A549 treated with DMSO at 1 μM for 4 hours (cell line): ENCODE measurements at places on chromosomes 4 and X. TPM values are rescaled to one million over a fixed set of nuclear protein-coding genes. Genes with fewer than 3 reads are reported as not detected.

USP51 gene
- 0.36 to 0.81 TPM (median 0.69 TPM) in 5 replicates for total RNA-seq

MAGEA3 gene
- 2.8 to 5.4 TPM (median 3.4 TPM) in 5 replicates for total RNA-seq

EGF gene
- 0.20 to 0.63 TPM (median 0.32 TPM) in 5 replicates for total RNA-seq

TNMD gene
- total RNA-seq = not detected in 5 replicates

FAAH2 gene
- total RNA-seq = 0.05 to 0.36 TPM (median 0.10 TPM) in 3 of 5 replicates, not detected in the others

MAGEA8 gene
- not detected in 5 replicates for total RNA-seq

RRH gene
- total RNA-seq = 0.06 to 0.15 TPM (median 0.11 TPM) in 3 of 5 replicates, not detected in the others

ACE2 gene
- total RNA-seq = 0.06 TPM in 1 of 5 replicates, not detected in the others

PRDM5 gene
- total RNA-seq = 3.6 to 5.2 TPM (median 4.5 TPM) in 5 replicates

PNMA6F gene
- not detected in 5 replicates for total RNA-seq

TIMM8A gene
- total RNA-seq = 30.4 to 34.5 TPM (median 31.4 TPM) in 5 replicates

YY2 gene
- 2.0 to 3.1 TPM (median 2.4 TPM) in 5 replicates for total RNA-seq

MCUB gene
- total RNA-seq = 9.6 to 22.0 TPM (median 18.0 TPM) in 5 replicates

GPR143 gene
- 0.06 to 0.20 TPM (median 0.11 TPM) in 3 of 5 replicates, not detected in the others for total RNA-seq

NPY2R gene
- 0.02 to 0.08 TPM (median 0.08 TPM) in 4 of 5 replicates, not detected in the other for total RNA-seq

PKD2 gene
- 16.7 to 26.3 TPM (median 22.9 TPM) in 5 replicates for total RNA-seq

SULT1B1 gene
- 0.01 TPM in 2 of 5 replicates, not detected in the others for total RNA-seq

SUPT20HL1 gene
- not detected in 5 replicates for total RNA-seq

CRLF2 gene
- 1.4 to 1.8 TPM (median 1.8 TPM) in 5 replicates for total RNA-seq

CXCL11 gene
- 0.10 to 0.30 TPM (median 0.21 TPM) in 4 of 5 replicates, not detected in the other for total RNA-seq

CXorf65 gene
- not detected in 5 replicates for total RNA-seq

MYOZ2 gene
- total RNA-seq = 0.02 TPM in 1 of 5 replicates, not detected in the others

ZDHHC15 gene
- total RNA-seq = not detected in 5 replicates

STPG2 gene
- not detected in 5 replicates for total RNA-seq

PASD1 gene
- not detected in 5 replicates for total RNA-seq

SLC7A11 gene
- total RNA-seq = 31.5 to 47.6 TPM (median 42.3 TPM) in 5 replicates

PNMA6A gene
- total RNA-seq = 4.3 to 5.3 TPM (median 4.8 TPM) in 5 replicates

GAGE12H gene
- not detected in 5 replicates for total RNA-seq

MAGEB1 gene
- not detected in 5 replicates for total RNA-seq

PCDH10 gene
- 0.09 to 0.23 TPM (median 0.16 TPM) in 5 replicates for total RNA-seq

MAMLD1 gene
- total RNA-seq = 11.2 to 12.5 TPM (median 11.5 TPM) in 5 replicates

DNASE1L1 gene
- 26.5 to 29.9 TPM (median 27.4 TPM) in 5 replicates for total RNA-seq

MTM1 gene
- 5.7 to 8.6 TPM (median 7.6 TPM) in 5 replicates for total RNA-seq

MAGEB10 gene
- total RNA-seq = not detected in 5 replicates

EGFL6 gene
- total RNA-seq = 0.06 TPM in 1 of 5 replicates, not detected in the others

GRIA3 gene
- not detected in 5 replicates for total RNA-seq

TCEAL2 gene
- total RNA-seq = not detected in 5 replicates

PCDH18 gene
- not detected in 5 replicates for total RNA-seq

NLGN3 gene
- 0.91 to 1.4 TPM (median 0.94 TPM) in 5 replicates for total RNA-seq

CDS1 gene
- total RNA-seq = 0.71 to 1.2 TPM (median 0.84 TPM) in 5 replicates

GPR101 gene
- not detected in 5 replicates for total RNA-seq

NAAA gene
- total RNA-seq = 22.3 to 26.9 TPM (median 23.9 TPM) in 5 replicates

STIM2 gene
- total RNA-seq = 12.8 to 16.3 TPM (median 15.5 TPM) in 5 replicates

SLIT2 gene
- 0.03 to 0.08 TPM (median 0.06 TPM) in 3 of 5 replicates, not detected in the others for total RNA-seq

GDPD2 gene
- total RNA-seq = 0.03 to 0.06 TPM in 2 of 5 replicates, not detected in the others

AKAP14 gene
- not detected in 5 replicates for total RNA-seq

TMPRSS11A gene
- total RNA-seq = not detected in 5 replicates

XPNPEP2 gene
- total RNA-seq = not detected in 5 replicates

ASB11 gene
- not detected in 5 replicates for total RNA-seq
